ENCODE measurements at places on chromosomes 2 and 18.

DNA sequence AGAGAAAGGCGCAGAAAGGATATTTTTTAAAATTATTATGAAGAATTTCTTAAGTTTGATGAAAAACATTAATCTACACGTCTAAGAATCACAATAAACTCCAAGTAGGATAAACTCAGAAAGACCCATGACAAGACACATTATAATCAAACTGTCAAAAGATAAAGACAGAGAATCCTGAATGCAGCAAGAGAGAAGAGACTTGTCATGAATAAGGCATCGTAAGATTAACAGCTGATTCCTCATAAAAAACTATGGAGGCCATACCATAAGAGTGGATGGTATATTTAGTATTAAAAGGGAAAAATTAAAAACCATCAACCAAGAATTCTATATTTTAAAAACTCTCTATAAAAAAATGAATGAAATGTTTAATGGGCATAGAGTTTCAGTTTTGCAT, 39.1 kb downstream of the SRBD1 start:
- no peak for DNase-seq
- H3K27ac ChIP-seq = no peak overlapping the region
- H3K4me3 ChIP-seq = no peak overlapping the region
- no peaks in the 10 kb centered on the region for H3K36me3 ChIP-seq

DNA sequence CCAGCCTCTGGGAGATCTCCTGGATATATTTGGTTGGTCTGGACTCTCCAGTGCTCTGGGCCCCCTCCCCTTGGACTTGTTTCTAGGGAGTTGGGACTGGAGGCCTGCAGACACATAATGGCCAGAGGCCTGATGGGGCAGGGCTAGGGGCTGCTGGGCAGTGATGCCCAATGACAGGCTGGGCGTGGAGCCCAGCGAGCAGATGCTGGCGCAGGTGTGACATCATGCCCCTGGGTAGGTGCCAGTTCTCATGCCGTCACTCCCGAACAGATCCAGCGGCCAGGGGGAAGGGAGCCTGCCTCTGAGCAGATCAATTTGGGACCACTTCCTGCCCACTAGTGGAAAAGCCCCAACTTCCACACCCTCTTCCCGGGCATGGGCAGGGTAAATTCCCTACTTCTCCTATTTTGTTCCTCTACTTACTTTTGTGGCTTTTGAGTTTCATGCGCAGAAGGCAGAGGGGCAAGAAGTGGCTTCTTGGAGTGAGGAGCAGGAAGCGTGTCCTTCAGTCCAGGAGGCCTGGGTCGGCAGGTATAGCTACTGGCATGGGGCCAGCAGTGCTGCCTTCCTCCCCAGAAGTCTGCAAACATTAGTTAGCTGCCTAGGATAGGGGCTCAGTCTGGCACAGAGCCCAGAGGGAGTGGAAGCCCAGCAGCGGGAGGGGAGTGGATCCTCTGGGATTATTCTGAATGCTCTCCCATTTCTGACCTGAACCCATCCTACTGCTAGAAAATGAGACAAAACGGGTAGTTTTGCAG, 6.1 kb downstream of the MPV17 start:
- H3K27ac ChIP-seq = no peak overlapping the region
- H3K4me3 ChIP-seq = no peak overlapping the region
- DNase-seq = no peak

DNA sequence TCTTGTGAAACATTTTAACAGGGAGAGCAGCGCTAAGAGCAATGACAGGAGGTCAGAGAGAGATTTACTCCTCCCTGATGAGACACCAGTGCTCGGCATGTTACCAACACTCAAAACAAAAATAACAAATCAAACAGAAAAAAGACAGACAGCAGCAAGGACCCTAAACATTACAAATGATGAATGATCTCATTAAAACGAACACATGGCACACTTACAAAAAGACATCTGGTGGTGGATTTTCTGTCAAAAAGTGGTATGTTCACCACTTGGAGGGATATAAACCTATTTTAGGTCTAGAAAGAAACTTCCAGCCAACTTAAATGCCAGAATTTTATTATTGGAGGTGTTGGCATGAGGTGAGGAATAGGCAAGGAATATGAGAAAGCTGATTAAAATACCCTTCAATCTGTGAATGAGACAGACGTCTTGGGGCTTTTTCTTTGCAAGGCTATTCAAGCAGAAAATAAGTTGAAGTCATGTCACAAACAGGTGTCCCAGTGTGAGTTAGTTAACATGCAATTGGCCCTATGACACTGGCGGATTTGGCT, 112.8 kb downstream of the PRELID3A start:
- no peaks in the 10 kb centered on the region for H3K4me1 ChIP-seq
- H3K36me3 ChIP-seq = no peaks in the 10 kb centered on the region
- no peaks in the 10 kb centered on the region for H3K27me3 ChIP-seq
- H3K4me3 ChIP-seq = no peak overlapping the region
- H3K27ac ChIP-seq = no peak overlapping the region

- H3K27ac ChIP-seq = no peak overlapping the region
- no peak for DNase-seq
- no peaks in the 10 kb centered on the region for H3K4me1 ChIP-seq
- H3K36me3 ChIP-seq = no peaks in the 10 kb centered on the region
- no peak overlapping the region for H3K4me3 ChIP-seq
Observed at GRCh38 chr2:170601489-170601888, 113.6 kb upstream of the SP5 start.

DNA sequence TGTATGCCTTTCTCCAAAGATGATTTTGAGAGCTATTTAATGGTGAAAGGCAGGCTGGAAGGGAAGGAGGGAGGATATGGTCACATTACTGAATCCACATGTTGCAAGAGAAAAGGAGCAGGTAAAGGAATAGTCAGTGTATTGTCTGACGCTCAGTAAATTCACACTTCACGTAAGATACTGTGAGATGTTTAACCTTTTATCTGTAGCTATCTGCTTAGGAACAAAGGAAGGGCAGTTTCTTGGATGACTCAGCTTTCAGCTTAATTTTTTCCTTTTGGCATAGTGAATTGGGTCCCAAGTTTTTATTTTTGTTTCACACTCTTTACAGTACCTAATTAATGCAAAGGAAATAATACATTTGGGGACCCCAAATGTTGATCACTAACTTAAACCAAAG, 96.2 kb downstream of the PMS1 start:
- no peaks in the 10 kb centered on the region for H3K4me1 ChIP-seq
- no peaks in the 10 kb centered on the region for H3K36me3 ChIP-seq
- H3K27me3 ChIP-seq = no peaks in the 10 kb centered on the region
- no peak overlapping the region for H3K27ac ChIP-seq
- DNase-seq = no peak

- H3K36me3 ChIP-seq = no peaks in the 10 kb centered on the region
- H3K27me3 ChIP-seq = no peaks in the 10 kb centered on the region
- no peaks in the 10 kb centered on the region for H3K4me1 ChIP-seq
- DNase-seq = no peak
- H3K4me3 ChIP-seq = no peak overlapping the region
- H3K27ac ChIP-seq = no peak overlapping the region
Observed at GRCh38 chr2:5969303-5969702, 277.1 kb downstream of the SOX11 start.

DNA sequence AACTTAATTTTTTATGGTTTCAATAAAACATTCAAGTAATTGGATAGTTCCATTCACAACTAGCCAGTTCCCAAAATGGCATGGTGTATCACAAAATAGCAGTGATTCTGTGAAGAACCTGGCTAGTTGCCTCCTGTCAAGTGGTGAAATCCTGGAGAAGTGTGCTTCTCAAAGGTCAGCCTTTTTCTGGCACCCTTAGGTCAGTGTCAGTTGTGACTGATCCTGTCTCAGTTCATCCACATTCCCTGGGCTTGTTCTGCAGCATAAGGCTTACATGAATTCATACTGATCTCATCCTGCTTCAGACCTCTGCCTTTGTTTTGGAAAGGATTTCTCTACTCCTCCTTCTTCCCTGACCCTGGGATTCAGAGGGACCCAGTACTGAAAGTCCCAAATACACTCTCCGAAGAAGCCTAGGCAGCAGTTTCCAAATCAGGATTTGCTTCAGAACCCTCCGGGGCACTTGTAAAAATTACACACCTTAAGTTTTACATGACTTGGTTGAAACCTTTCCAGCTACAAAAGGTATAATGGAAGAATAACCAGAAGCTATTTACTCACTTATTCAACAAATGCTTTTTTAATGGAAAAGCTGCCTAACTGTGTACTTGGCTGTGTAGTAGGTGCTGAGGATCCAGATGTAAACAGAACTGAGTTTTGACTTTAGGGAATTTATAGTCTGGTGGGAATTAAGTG, 11.0 kb downstream of the MAP3K20 start:
- no peaks in the 10 kb centered on the region for H3K36me3 ChIP-seq
- no peak overlapping the region for H3K4me3 ChIP-seq
- H3K27me3 ChIP-seq = no peaks in the 10 kb centered on the region

Measured in colonic mucosa (tissue), 4 donors.